ENCODE measurements at places on chromosomes 7 and 10. TPM values are rescaled to one million over a fixed set of nuclear protein-coding genes. Genes with fewer than 3 reads are reported as not detected.

- DNase-seq: no peak
These were observed 749.4 kb downstream of the SUGCT start for GRCh38 chr7:40884241-40884640.

DNA sequence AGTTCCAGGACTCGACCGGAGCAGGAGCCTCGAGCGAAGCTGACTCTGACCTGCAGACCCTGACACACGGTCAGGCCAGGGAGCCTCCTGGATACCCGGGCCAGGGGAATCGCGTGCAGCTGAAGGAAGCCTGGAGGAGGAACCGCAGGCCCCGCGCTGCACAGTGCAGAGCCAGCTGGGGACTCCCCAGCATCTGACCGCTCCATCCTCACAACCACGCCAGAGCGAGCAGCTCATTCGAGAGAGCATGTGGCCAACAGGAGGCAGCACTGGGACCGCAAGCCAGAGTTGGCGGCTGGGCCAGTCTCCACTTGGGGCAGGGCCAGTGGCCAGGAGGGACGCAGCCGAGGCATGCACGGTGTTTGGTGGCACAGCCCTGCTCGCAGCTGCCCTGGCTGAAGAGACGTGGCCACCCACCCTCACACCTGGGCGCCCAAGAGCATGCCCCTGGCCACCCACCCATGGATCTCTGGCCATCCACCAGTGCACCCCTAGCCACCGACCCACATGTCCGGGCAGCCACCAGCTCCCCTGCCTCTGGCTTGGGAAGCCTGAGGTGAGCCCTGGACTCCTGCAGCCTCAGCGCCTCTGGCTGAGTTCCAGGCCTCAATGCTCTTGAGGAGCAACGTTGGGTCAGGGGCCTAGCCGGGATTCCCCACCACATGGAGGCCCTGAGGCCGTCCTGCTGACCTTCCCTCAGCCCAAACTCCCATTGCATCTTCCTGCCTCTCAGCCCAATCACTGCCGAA lies 213.9 kb downstream of the ELFN1 start:
- DNase-seq: no peak

- DNase-seq: no peak
These were observed 1.3 kb downstream of the BRAT1 start for GRCh38 chr7:2553831-2554581.

DNA sequence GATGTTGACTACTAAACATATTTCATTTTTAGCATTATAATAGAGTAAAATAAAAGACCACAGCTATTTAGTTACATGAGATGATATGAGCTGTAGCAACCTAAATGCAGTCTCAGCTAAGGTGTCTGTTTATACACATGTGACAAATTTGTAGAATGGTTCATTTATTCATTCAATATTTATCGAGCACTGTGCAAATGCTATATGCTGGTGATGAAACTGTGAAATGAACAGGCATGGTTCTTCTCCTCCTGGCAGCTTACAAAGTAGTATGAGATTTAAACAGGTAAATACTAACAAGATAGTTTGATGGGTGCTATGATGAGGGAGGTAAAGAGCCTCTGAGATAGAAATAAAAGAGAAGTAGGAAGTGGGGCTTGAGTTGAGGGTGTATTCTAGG lies 60.8 kb downstream of the LRGUK start:
- DNase-seq: no peak

- DNase-seq: no peak
These were observed 35.3 kb downstream of the ATAD1 start for GRCh38 chr10:87782721-87783120.

DNA sequence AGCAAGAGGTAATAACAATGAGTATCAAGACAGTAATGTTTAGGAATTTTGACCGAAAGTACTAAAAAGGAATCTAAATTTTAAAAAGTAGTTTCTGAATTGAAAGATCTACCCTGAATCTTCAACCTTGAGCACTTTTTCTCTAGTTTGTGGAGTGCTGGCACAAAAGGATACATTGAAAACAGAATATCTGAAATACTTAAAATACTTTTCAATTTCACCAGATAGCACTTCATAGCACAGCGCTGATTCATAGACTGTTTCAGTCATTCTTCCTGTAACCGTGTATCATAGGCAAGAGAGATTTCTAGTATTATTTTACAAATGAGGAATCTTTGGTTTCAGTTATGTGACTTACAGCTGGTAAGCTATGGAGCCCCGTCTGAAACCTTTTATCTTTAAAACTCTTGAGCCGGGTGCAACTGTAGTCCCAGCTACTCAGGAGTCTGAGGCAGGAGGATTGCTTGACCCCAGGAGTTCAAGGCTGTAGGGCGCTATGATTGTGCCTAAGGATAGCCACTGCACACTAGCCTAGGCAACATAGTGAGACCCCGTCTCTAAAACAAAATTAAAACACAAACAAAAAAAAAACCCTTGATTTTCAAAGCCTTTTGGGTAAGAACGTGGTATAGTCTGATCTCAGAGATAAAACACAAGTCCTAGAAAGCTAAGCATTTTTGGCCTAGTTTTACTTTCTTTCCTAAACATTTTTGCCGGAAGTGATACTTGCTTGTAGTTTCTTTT lies 35.1 kb downstream of the FHIP2A start:
- DNase-seq: no peak

DNA sequence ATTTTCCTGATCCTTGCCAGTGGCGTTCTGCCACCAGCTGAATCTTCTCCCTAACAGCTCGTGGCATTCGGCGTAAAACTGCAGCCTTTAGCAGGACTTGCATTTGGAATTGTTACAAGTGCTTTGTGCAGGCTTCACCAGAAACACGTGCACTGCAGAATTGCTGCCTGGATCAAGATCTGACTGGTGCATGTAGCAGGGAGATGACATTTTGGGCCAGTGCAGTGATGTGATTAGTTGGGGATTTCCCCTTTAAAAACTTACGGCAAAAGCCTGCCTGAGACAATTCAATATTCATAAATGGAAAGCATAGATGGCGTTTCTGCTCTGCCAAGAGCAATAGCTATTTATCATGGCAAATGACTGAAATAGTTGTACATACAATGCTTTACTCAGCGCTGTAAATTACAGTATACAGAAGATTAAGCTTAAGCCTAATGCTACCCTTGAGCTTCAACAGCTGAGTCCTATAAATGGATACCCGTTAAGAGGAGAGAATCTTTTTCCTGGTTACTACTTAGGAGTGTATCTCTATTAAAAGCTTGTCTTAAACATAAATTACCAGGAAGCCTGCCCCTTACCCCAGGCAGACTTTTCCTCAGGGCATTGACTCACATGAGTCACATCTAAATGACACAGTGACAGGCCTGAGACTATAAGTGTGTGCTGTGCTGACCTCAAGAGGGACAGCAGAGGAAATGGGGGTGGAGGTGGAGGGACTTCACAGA lies 106.3 kb downstream of the ATXN7L1 start:
- DNase-seq: no peak

GRCh38 chr7:155743177-155743576 lies 69.1 kb downstream of the SHH start:
- DNase-seq: no peak

GRCh38 chr10:71489077-71489476 lies 92.4 kb downstream of the CDH23 start:
- DNase-seq: no peak

Gene GRM8
- total RNA-seq: not detected

Gene STEAP4
- total RNA-seq: not detected

Gene SPDYE11
- not detected for total RNA-seq

Gene CTAGE4
- 1.2 TPM for total RNA-seq

Gene SPACDR
- total RNA-seq: 0.93 TPM

Gene AQP1
- total RNA-seq: 0.17 TPM

Gene C10orf71
- not detected for total RNA-seq

Gene GPR26
- total RNA-seq: not detected
